ENCODE measurements at places on chromosomes 3 and 15. TPM values are rescaled to one million over a fixed set of nuclear protein-coding genes. Genes with fewer than 3 reads are reported as not detected.

DNA sequence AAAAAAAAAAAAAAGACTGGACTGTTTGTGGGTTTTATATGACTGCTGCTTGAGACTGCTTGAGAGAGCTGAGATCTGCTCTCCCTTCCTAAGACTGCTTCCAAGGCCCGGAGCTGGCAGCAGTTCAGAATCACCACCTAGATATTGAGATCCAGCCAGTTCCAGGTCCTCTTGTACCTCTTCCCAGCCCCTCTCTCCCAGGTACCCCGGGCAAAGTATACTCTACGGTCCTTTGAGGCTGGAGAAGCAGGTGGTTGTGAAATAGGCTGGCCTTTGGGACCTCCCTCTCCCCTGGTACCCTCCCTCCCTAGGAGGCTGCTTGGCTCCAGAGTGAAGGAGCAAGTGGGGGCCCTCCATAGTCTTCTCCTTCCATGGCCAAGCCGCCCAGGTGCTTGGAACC lies 12.6 kb upstream of the BAHD1 start:
- H3K4me3 ChIP-seq: no peak overlapping the region
- no peak for DNase-seq
- H3K36me3 ChIP-seq: peaks cover 2% of the 10 kb centered on the region

DNA sequence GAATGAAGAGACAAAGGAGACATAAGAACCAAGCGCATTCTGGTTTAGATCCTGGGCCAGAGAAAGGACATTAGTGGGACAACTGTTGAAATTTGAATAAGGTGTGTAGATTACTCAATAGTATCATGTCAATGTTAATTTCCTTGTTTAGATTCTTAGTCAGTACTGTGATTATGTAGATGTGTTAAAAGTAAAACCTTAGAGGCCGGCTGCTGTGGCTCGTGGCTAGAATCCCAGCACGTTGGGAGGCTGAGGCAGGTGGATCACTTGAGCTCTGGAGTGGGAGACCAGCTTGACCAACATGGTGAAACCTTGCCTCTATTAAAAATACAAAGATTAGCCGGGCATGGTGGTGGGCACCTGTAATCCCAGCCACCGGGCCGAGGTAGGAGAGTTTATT lies 26.7 kb downstream of the CYP8B1 start:
- no peak overlapping the region for H3K4me3 ChIP-seq
- peaks cover 11% of the 10 kb centered on the region for H3K4me1 ChIP-seq
- no peaks in the 10 kb centered on the region for H3K36me3 ChIP-seq
- no peaks in the 10 kb centered on the region for H3K27me3 ChIP-seq
- no peak overlapping the region for H3K27ac ChIP-seq
- DNase-seq: no peak

DNA sequence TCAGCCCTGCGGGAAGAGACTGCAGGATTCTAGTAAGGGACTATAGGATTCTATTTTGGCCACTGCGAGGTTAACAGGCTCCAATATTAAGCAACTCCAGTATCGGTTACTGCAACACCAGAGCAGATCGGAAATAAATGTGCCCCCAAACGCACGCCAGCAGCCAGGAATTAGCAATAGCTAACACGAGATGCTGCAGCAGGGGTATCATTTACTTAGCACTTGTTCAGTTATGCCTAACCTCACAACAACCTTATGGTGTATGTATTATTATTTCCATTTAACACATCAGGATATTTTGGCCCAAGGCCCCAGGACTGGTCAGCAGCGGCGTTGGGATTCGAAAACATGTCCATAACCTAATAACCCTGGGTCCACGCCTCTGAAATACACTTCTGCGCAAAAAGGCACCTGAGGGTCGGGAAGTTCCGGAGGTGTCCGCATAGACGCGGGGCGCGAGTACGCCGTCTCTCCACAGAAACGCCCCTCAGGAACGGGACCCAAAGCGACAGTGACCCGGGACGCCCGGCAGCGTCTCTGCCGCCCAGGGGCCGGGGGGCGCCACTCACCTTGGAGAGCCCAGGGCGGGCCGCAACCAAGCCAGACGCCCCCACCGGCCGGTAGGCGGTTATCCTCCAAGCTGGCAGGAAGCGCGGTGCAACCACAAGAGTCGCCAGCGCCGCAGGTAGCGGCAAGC lies 681 bp downstream of the PIK3CB start:
- H3K4me3 ChIP-seq: peak overlapping the region; percentile 92
- H3K27ac ChIP-seq: peak overlapping the region; percentile 81
- DNase-seq: no peak
- H3K4me1 ChIP-seq: peaks cover 36% of the 10 kb centered on the region

GRCh38 chr15:70535071-70535954 lies 228.0 kb downstream of the UACA start:
- no peaks in the 10 kb centered on the region for H3K27me3 ChIP-seq
- H3K4me3 ChIP-seq: peak overlapping the region; percentile 61
- peaks cover 2% of the 10 kb centered on the region for H3K36me3 ChIP-seq
- H3K27ac ChIP-seq: peak overlapping the region; percentile 65
- peak; percentile 35 for DNase-seq

DNA sequence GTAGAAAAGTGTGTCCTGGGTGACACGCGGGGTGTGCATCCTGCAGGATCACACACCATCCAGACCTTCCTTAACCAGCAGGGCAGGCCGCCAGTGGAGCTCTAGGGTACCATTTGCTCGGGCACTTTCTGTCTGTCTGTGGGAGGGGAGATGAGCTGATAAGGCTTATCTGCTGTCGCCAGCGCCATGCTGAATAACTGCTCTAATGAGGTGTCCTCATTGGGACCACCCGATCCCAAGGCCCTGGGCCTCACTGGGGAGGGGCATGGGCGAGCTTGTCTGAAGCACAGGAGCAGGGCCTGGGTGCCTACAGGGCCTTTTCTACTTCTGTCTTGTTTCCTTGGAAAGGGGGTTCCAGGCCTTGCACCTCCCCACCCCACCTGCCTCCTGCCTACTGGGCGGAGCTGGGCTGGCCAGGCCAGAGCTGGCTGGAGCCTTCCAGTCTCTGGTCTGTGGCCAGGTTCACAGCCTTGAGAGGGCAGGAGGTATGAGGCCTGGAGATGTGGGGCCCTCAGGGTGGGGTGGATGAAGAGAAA lies 2.5 kb upstream of the GATA2 start:
- H3K4me1 ChIP-seq: peaks cover 39% of the 10 kb centered on the region
- peaks cover 55% of the 10 kb centered on the region for H3K27me3 ChIP-seq
- no peak overlapping the region for H3K4me3 ChIP-seq
- DNase-seq: no peak
- H3K36me3 ChIP-seq: no peaks in the 10 kb centered on the region

Gene ANP32A
- 57.3 TPM for total RNA-seq

DNA sequence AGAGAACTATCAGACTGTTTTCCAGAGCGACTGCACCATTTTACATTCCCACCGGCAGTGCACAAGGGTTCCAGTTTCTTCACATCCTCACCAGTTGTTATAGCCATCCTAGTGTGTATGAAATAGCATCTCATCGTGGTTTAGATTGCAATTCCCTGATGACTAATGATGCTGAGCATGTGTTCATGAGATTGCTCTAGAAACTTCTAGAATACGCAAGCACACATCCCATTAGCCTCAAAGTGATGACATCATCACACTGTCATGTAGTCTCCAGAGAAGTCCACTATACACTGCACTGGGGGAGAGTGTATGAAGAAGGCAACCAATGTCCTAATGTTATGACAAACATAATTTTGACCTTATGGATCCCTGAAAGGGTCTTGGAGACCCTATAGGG lies 30.1 kb downstream of the FBLN2 start:
- peaks cover 6% of the 10 kb centered on the region for H3K4me1 ChIP-seq
- no peaks in the 10 kb centered on the region for H3K36me3 ChIP-seq
- H3K27me3 ChIP-seq: no peaks in the 10 kb centered on the region
- no peak overlapping the region for H3K4me3 ChIP-seq
- H3K27ac ChIP-seq: no peak overlapping the region
- DNase-seq: no peak

Gene DISP2
- total RNA-seq: 0.06 TPM

GRCh38 chr3:14725013-14725412 lies 50.1 kb downstream of the C3orf20 start:
- H3K36me3 ChIP-seq: no peaks in the 10 kb centered on the region
- H3K27ac ChIP-seq: no peak overlapping the region
- no peaks in the 10 kb centered on the region for H3K27me3 ChIP-seq
- H3K4me1 ChIP-seq: no peaks in the 10 kb centered on the region

DNA sequence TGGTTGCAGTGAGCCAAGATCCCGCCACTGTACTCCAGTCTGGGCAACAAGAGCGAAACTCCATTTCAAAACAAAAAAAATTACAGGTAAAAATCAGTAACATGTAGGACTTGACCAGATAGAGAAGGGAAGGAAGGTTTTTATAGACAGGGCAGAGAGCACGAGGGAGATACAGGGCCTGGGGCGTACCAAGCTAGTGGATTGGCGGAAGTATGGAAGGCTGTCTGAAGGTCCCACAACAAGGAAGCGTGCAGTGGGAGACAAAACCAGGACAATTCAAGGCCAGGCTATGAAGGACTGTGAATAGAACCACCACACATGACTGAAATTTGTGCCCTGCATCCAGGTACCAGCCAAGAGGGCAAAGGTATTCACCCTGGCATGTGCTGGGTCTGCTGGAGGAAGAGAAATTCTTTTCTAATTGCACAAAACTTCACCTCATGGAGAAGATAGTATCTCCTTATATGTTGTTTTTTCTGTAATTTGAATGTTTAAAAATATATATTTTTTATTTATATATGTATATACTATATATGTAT lies 33.0 kb upstream of the BCL2A1 start:
- DNase-seq: no peak
- no peaks in the 10 kb centered on the region for H3K36me3 ChIP-seq
- no peaks in the 10 kb centered on the region for H3K27me3 ChIP-seq
- no peak overlapping the region for H3K4me3 ChIP-seq
- H3K27ac ChIP-seq: no peak overlapping the region

DNA sequence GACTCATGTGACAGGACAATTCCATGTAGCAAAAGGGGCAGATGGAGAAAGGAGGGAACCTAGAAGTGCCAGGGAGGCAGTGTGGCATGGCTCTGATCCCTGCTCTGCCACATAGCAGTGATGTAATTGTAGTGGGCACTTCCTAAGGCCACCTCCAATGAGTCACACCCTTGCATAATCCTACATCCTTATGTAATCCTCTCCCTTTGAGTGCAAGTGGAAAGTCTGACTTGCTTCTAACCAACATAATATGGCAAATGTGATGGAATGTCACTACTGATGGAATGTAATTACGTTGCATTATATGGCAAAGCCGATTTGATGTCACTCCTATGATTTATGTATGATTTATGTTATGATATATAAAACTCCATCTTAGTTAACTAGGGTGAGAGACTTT lies 72.9 kb upstream of the ATP2C1 start:
- H3K4me3 ChIP-seq: no peak overlapping the region
- H3K4me1 ChIP-seq: no peaks in the 10 kb centered on the region
- peaks cover 3% of the 10 kb centered on the region for H3K27me3 ChIP-seq
- no peak for DNase-seq
- H3K27ac ChIP-seq: no peak overlapping the region
- no peaks in the 10 kb centered on the region for H3K36me3 ChIP-seq

- H3K27ac ChIP-seq: no peak overlapping the region
- no peak overlapping the region for H3K4me3 ChIP-seq
These were observed 246.3 kb downstream of the GOLGA6L6 start for GRCh38 chr15:20295238-20295811.

GRCh38 chr3:194395778-194396538 lies 3.1 kb downstream of the GP5 start:
- H3K36me3 ChIP-seq: no peaks in the 10 kb centered on the region
- DNase-seq: peak; percentile 66
- no peak overlapping the region for H3K27ac ChIP-seq
- H3K4me1 ChIP-seq: peaks cover 39% of the 10 kb centered on the region

GRCh38 chr15:77825252-77825542 lies 192.5 kb upstream of the LINGO1 start:
- DNase-seq: no peak
- H3K4me3 ChIP-seq: no peak overlapping the region
- H3K4me1 ChIP-seq: no peaks in the 10 kb centered on the region
- no peak overlapping the region for H3K27ac ChIP-seq
- H3K27me3 ChIP-seq: peaks cover 13% of the 10 kb centered on the region
